Stimulated activated CD4-positive, alpha-beta T cell treated with anti-CD3 and anti-CD28 coated beads, Interleukin-4, amount 100 ng/mL, for 1 hour (primary cell): ENCODE measurements at places on chromosomes 5 and 9.

DNA sequence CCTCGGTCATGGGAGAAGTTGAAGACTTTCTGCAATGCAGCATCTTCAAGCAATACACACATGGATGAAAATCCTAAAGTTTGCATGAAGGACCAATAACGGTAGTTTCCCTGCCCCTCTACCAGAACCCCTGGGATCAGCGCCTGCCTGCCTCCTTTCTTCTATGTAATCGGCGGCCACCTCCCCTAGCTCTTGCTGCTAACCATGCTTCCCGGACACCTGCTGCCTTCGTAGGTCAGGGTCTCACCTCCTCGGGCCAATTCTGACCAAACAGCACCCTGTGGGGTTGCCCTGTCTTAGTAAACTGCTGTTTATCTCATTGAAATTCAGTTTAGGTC is 388 bp upstream of the MED10 start:
- no peak for DNase-seq

GRCh38 chr5:96634881-96635280 is 27.3 kb upstream of the CAST start:
- DNase-seq = no peak

GRCh38 chr5:157233515-157233914 is 32.4 kb upstream of the CYFIP2 start:
- DNase-seq = no peak

DNA sequence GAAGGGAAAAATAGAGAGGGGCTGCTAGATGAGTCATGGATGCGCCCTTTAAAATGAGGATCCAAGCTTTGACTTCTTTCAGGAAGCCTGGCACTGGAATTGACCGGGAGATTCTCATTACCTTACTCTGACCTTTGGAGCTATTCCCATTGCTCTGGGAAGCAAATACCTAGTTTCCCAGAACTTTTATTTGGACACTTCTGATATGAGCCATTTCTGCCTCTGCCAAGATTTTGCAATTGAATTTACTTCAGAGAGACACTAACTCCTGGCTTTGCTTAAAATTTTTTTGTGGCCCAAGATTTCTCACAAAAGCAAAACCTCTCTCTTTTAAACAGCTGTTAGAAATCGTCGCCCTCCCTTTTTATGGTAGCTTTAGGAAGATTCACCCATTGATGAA is 15.7 kb upstream of the AGXT2 start:
- DNase-seq = no peak

DNA sequence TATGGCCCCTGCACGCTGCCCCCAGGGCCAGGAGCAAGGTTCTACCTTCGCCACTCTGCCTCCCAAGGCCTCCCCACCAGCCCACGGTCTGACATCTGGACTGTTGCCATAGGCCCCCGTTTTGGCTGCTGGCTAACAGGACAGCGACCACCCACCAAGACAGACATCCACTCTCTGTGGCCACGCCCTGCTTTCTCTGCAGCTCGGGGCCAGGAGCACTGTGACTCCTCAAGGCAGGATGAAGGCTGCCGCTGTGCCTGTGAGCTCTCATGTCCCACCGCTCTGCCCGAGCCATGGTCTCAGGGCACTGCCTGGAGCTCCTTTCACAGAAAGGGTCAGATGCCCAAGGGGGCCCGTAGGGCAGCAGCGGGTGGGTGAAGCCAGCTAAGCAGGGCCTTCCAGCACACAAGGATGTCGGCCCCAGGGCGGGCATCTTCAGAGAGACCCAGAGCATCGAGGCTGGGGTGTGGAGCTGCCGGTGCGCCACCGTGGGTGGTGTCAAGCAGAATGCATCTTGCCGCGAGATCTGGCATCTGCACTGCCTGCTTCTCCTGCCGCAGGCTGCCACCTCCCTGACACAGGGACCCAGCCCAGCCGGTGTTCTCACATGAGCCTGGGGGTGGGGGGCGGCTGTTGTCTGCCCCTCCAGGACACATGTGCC is 92.2 kb upstream of the ADAMTS2 start:
- DNase-seq = no peak

DNA sequence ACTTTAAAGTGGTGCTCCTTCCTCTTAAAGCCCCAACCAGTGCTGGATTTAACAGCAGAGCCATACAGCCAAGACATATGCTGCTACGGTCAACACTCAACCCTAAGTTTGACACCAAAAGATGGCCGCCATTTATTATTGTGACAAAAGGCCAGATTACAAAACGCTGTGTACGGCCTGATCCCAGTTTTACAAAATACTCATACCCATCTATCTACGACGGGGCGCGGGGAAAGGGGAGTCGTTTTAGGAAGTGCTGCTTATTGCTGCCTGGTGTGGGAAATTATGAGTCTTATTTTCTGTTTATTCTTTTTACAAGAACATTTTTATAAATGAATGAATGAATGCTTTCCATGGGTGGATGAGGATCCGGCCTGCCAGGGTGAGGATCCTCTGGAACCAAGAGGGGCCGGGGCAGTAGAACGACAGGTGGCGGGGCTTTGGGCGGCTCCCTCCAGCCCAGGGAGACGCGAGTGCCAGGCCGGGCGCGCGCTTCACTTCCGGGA is 457 bp upstream of the IDNK start:
- peak; percentile 66 for DNase-seq

DNA sequence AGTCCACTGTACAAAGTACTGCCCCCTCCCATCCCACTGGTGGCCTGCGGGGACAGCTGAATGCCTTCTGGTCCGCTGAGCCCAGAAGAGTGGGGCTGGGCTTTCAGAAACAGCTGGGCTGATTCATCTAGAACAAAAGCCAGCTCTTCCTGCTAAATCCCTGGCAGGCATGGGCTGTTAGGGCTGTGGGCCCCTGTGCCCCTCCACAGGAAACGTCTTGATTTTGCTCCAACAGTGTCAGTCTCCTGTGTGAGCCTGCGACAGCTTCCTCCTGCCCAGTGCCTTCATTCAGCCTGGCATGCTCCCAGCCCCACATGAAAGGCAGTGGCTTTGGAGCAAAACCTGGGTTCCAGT is 6.9 kb upstream of the GSN start:
- no peak for DNase-seq

DNA sequence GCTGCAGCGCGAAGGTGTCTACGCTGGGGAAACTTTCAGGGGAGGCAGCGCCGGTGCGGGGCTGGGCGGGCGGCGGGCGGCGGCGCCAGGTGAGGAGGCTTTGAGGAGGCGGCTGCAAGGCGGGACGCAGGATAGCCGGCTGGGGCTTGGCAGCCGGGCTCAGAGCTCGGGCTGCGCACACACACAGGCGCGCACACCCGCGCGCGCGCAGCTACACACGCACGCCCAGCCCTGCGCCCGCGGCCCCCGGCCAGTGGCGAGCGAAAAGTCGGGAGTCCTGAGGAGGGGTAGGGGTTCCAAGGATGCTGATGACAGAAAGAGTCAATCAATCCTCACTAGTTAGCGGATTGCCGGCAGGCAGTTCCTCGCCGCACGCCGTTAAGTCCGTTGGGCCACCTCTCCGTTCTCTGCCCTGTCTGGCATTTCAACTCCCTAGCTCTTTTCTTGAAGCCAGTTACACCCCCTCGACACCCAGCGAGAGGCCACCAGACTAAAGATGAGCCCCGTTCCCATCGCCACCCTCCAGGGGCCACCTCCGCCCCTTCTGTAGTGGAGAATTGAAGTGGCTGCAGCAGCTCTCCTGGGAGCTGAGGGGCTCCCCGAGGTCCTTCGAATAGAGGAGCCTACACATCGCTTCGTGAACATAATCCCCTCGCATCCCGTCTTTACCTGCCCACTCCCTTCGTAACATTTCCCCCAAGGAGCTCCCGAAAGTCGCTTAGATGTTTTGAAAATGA is 1640.3 kb upstream of the C9orf72 start:
- DNase-seq = no peak

GRCh38 chr5:87099968-87100367 is 167.7 kb upstream of the RASA1 start:
- DNase-seq = no peak

- no peak for DNase-seq
These were observed 181.6 kb upstream of the MAP1B start for GRCh38 chr5:71925608-71926091.

- no peak for DNase-seq
These were observed 73.5 kb downstream of the SLF1 start for GRCh38 chr5:94691949-94692348.

DNA sequence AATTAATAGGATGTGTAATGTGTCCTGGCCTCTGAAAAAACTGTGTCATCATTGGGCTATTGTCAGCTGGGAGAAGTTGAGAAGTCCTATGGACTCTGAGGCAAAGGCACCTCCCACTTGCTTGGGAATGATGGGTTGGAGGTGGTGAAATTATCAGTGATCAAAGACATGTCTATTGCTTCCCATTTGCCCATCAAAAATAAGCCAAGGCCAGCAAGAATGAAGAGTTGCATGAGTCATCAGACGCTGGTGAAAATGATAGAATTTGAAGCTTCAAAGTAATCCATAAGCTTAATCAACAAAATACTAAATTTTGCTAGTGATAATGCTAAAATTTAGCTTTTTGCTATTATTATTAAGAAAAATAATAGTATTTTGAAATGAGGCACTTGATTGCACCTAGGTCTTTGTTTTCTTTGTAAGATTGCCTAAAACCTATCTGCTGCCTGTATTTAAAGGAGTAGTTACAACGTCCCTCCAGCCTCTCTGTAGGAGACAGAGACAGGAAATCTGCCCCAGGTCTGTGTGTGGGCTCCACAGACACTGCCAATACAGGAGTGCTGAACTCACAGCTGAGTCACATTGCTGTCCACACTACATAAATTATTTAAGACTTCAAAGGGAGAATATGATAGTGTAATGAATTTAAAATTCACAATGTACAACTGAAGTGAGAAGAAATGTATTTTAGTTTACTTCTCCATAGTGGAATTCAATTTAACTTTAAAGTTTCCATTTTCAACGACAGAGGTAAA is 48.4 kb upstream of the APC start:
- no peak for DNase-seq

DNA sequence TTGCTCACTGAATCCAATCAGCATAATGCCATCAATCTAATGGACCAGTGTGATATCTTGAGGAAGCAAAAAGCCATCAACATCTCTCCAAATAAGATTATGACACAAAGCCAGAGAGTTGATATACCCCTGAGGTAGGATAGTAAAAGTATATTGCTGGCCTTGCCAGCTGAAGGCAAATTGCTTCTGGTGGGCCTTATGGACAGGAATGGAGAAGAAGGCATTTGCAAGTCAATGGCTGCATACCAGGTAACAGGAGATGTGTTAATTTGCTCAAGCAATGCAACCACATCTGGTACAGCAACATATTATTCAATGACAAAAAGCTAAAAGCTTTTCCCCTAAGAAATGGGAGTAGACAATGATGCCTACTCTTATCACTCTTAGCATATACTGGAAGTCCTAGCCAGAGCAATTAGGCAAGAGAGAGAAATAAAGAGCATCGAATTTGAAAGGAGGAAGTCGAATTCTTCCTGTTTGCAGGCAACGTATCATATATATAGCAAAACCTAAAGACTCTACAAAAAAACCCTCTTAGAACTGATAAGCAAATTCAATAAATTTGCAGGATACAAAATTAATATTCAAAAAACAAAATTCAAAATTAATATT is 216.1 kb upstream of the RASA1 start:
- no peak for DNase-seq

GRCh38 chr5:175383350-175383749 is 60.6 kb downstream of the DRD1 start:
- DNase-seq = no peak

DNA sequence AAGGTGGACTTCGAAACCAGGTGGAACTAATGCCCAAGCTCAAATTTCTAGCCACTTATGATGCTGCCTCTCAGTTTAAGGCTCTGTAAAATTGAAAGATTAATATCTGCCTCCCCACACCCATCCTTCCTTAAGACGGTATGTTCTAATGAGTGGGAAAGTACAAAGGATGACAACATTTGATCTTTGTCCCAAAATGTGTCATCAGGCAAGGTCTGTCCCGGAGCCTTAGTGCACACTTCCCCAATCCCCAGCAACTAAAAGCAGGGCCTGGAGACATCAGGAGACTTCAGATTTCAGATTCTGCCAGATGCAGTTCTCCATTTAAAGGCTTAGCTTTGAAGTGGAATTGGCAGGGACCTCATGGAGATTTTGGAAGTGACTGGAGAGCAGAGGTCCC is 316.5 kb downstream of the ASTN2 start:
- DNase-seq = no peak

- no peak for DNase-seq
These were observed 273.6 kb upstream of the TAS2R1 start for GRCh38 chr5:9903801-9904200.

GRCh38 chr9:125529589-125530515 is 177.2 kb downstream of the MAPKAP1 start:
- DNase-seq = no peak

DNA sequence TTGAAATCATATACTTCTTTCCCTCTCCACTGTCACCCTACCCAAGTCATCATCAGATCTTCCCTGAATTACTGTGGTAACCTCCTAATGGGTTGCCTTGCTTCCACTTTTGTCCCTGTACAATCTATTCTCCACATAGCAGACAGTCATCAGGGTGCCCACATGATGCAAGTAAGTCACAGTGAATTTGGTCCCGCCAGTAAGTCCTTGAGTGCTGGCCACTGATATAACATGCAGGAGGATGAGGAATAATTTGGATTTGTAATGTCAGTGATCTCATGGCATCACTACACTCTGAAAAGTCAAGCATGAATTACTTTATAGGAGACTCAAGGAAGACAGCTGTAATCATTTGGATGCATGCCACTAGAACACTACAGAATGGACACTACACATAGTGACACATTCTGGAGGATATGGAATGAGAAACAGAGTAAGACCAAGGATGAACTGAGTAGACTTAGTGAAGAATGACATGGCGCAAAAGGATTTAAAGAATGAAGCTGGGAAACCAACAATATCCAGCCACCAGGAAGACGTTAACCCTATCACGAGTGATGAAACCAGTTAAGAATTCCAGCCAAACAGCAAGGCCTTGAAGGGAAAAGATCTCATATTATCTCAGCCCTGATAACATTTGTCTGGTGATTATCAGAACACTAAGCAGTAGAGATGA is 28.6 kb downstream of the MARCHF3 start:
- no peak for DNase-seq

DNA sequence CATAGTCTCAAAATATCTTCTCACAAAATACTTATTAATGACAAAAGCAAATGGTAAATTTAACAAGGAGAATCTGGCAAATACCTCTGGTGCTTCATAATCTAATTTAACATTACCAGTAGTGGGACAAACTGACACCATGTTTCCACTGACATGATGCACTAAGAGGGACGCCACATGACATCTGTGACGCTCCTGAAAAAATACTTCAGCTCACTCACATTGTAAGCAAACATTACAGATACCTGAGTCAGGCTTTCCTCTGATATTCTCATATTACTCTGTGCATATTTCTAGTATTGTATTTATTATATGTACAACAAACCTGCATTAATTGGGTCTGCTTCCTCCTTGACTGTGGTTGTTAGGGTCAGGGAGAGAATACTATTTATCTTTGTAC is 56.7 kb upstream of the OSMR start:
- no peak for DNase-seq

DNA sequence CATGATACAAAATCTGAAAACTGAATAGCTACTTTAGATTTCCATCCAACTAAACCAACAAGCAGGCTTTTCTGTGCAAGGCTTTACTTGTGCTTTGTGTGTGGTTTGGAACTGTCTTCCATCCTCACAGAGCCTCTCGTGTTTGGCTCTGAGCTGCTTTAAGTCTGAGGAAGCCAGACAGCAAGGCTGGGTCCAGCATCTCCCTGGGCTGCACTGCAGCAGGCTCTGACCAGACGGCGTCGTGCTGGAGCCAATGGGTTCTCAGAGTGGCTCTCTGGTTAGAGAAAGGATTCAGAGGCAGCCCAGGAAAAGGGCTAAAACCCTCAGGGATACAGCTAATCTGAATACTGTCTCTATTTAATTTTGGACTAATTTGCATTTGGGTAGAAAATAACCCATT is 207.9 kb upstream of the EFNA5 start:
- no peak for DNase-seq
